NCI-H2107 (cell line): ENCODE measurements at places on chromosomes 6 and 20.

- DNase-seq, result no peak
Observed at GRCh38 chr6:123869334-123869733, 65.7 kb downstream of the NKAIN2 start.

DNA sequence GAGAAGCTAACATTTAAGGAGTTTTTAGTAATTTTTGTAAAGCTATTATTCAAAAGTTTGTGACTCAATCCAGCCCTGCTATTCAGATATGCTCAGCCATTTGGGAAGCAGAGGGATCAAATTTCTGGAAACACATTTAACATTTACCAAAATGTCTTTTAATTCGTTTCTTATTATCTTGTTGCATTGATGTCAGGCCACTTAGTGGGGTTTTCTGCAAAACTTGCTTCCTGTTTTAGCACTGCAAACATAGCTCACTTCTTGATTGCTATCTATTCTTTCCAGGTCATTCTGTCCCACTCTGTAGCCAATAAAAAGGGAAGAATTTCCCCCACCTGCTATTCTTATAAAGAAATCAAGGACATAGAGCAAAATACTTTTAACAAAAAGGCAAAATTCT lies 176.9 kb upstream of the SUPT3H start:
- DNase-seq, result no peak

DNA sequence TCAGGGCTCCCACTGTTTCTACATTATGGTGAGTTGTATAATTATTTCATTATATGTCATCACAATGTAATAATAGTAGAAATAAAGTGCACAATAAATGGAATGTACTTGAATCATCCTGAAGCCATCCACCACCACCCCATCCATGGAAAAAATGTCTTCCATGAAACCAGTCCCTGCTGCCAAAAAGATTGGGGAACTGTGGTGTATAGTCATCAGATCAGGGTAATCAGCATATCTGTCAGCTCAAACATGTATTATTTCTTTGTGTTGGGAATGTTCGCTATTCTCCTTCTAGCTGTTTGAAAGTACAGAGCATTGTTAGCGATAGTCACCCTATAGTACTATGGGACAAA lies 33.8 kb upstream of the SLC22A23 start:
- no peak for DNase-seq

DNA sequence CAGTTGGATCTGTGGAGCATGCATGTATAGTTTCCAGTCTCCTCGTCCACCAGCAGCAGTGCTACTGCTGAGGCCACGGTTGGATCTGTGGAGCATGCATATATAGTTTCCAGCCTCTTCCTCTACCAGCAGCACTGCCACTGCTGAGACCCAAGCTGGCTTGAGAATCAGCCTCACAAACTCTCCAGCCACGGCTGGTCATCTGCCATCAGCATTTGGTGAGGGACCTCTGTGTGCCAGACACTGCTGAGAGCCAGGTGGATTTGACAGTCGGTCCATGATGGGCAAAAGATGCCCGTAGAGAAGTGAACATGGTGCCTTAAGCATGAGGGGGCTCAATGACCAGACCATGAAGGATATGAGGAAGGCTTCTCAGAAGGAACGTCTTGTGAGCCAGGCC lies 46.4 kb downstream of the SLC9A8 start:
- no peak for DNase-seq

GRCh38 chr6:8481727-8482126 lies 46.4 kb upstream of the SLC35B3 start:
- no peak for DNase-seq

DNA sequence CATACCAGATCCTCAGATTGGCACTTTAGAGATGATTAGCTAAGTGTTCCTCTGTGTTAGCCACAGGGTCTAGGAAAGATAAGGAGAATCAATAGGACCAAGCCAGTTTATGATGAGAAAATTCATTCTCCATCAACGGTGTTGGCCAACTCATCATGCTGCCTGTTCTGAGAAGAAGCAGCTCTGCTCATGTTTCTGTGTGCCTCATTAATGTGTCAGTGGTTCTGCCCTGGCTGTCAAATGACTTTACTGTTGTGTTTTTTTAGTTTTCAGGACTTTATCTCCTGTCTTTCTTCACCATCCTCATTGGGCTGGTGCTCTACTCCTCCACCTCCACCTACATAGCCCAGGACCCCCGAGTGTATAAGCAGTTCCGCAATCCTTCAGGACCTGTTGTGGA lies 234.3 kb upstream of the PLN start:
- no peak for DNase-seq
